IMR-90 (cell line): ENCODE measurements at places on chromosomes 13 and 19. TPM values are rescaled to one million over a fixed set of nuclear protein-coding genes. Genes with fewer than 3 reads are reported as not detected.

The KLK2 gene
- total RNA-seq, result not detected in 2 replicates

The MISP gene
- total RNA-seq, result not detected in 2 replicates

The SBK3 gene
- 0.18 TPM in 1 of 2 replicates, not detected in the other for total RNA-seq

The PSG11 gene
- total RNA-seq, result 0.18 and 0.28 TPM in 2 replicates

The NAPSA gene
- not detected in 2 replicates for total RNA-seq

The ITPKC gene
- total RNA-seq, result 7.7 and 8.6 TPM in 2 replicates

The CACNG6 gene
- not detected in 2 replicates for total RNA-seq

The MEIOSIN gene
- not detected in 2 replicates for total RNA-seq

The IZUMO2 gene
- total RNA-seq, result not detected in 2 replicates

The ABHD13 gene
- total RNA-seq, result 4.1 and 10.6 TPM in 2 replicates

The ZNF443 gene
- 3.2 and 3.6 TPM in 2 replicates for total RNA-seq

The ANO8 gene
- total RNA-seq, result 1.6 and 1.7 TPM in 2 replicates

The MEIS3 gene
- total RNA-seq, result 28.3 and 32.4 TPM in 2 replicates

The EXOC3L2 gene
- not detected in 2 replicates for total RNA-seq

The ZNF737 gene
- 3.3 and 5.0 TPM in 2 replicates for total RNA-seq

The ZNF613 gene
- total RNA-seq, result 7.8 and 10.4 TPM in 2 replicates

The FOSB gene
- 11.1 and 31.9 TPM in 2 replicates for total RNA-seq

The RPL18A gene
- 1,241 and 1,351 TPM in 2 replicates for total RNA-seq

The RYR1 gene
- total RNA-seq, result under 0.01 TPM in 1 of 2 replicates, not detected in the other

The OR10H1 gene
- not detected in 2 replicates for total RNA-seq

The ZNF681 gene
- total RNA-seq, result 0.54 and 0.83 TPM in 2 replicates

The DUS3L gene
- 12.4 and 14.2 TPM in 2 replicates for total RNA-seq

The COX6B2 gene
- not detected in 2 replicates for total RNA-seq

The FFAR1 gene
- total RNA-seq, result not detected in 2 replicates

The PSG2 gene
- total RNA-seq, result 0.18 and 0.28 TPM in 2 replicates

The SGCG gene
- under 0.01 TPM in 1 of 2 replicates, not detected in the other for total RNA-seq

The LGALS14 gene
- not detected in 2 replicates for total RNA-seq

The KCNN4 gene
- total RNA-seq, result 0.54 and 0.83 TPM in 2 replicates

The FREM2 gene
- not detected in 2 replicates for total RNA-seq

The IFI30 gene
- total RNA-seq, result 1.1 and 2.3 TPM in 2 replicates

The LIPE gene
- 0.83 and 1.1 TPM in 2 replicates for total RNA-seq

The RGCC gene
- total RNA-seq, result 6.1 and 7.5 TPM in 2 replicates

The SHC2 gene
- under 0.01 TPM in 1 of 2 replicates, not detected in the other for total RNA-seq

The C3 gene
- 0.28 TPM in 1 of 2 replicates, not detected in the other for total RNA-seq

The TMEM272 gene
- total RNA-seq, result not detected in 2 replicates

The KLK12 gene
- total RNA-seq, result not detected in 2 replicates

The NKPD1 gene
- under 0.01 TPM in 2 replicates for total RNA-seq

The PTH2 gene
- total RNA-seq, result not detected in 2 replicates

The LCP1 gene
- total RNA-seq, result not detected in 2 replicates

The ADPRHL1 gene
- total RNA-seq, result 0.28 and 0.36 TPM in 2 replicates

The SCN1B gene
- 2.0 and 2.2 TPM in 2 replicates for total RNA-seq

The UPK1A gene
- total RNA-seq, result not detected in 2 replicates

The CILP2 gene
- total RNA-seq, result 0.18 and 0.28 TPM in 2 replicates

The MAG gene
- not detected in 2 replicates for total RNA-seq
